ENCODE measurements at places on chromosomes 13 and 19.

DNA sequence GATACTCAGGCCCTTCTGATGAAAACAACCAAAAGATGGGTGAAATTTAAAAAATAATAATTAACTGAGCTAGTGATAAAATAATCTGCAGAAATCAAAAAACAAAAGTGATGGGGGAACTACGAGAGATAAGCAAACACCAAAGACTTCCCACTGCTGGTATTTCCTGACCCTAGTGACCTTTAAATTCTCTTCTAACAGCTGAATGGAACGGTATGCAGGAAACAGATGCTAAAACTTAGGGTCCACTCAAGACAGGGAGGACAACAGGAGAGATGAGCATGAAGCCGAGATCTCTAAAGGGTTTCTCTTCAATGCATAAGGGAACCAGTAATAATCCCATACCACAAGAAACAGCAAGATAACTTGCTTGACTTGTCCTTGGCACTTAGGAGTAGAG lies 50.8 kb downstream of the USP12 start:
- no peak for DNase-seq

- DNase-seq: no peak
Measured at GRCh38 chr19:2199861-2200623, 36.1 kb downstream of the PLEKHJ1 start.

DNA sequence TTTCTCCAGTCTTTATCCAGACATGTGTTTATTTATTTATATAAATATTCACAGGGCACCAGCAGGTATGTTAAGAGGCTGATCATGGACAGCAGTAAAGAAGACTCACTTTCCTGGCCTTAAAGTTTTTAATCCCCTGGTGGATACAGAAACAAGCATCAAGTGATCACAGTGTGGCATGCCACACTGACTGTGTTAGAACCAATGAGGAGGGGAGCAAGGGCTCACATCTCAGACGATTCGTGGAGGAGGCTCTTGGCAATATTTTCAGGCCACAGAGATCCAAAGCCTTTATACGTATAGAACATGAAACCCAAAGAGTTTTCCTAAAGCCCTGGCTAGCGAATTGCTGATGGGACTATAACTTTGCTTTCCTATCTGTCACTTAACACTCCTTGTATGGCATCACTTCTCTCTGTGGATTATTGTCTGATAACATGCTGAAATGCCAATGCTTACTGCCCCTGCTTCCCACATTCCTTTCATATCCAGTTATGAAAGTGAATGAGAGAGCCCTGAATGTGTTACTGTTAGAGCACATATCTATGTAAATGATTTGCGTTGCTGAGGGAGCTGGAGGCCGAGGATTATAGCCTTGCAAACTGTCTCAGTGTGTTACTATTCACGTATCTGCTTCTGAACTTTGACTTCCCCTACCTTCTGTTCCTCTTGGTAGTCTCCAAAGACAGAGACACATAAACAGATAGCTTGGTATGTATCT lies 37.6 kb downstream of the POLR1D start:
- peak; percentile 27 for DNase-seq

GRCh38 chr13:23348262-23349127 lies 85.0 kb downstream of the SACS start:
- DNase-seq: no peak

- DNase-seq: peak; percentile 63
Measured at GRCh38 chr19:19404879-19405860, at the start of gene GATAD2A. Gene GATAD2A (plus strand): TSS chr19:19405675. CDS start chr19:19465346, 59,671 bp downstream.

- DNase-seq: no peak
Measured at GRCh38 chr13:106503272-106503671, 32.2 kb downstream of the EFNB2 start.

DNA sequence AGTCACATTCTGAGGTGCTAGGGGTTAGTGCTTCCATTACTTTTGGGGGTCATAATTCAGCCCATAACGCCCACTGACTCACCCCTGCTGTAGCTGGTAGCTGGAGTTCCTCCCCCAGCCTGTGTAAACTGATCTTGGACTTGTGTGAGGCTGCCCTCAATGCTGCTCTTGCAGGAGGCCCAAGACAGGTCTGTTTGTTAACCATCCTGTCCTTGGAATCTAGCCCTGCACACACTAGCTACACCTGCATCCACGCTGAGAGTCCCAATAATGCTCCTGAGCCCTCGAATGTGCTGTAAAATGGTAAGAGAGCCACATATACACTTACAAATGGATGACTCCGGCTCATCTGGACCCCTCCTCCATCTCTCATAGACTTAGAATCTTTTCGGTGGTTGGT lies 9.6 kb downstream of the LRCH1 start:
- no peak for DNase-seq

GRCh38 chr13:76000131-76000530 lies 364.0 kb downstream of the LMO7 start:
- DNase-seq: no peak

- no peak for DNase-seq
Measured at GRCh38 chr19:5697022-5697889, 7.2 kb downstream of the RPL36 start.

DNA sequence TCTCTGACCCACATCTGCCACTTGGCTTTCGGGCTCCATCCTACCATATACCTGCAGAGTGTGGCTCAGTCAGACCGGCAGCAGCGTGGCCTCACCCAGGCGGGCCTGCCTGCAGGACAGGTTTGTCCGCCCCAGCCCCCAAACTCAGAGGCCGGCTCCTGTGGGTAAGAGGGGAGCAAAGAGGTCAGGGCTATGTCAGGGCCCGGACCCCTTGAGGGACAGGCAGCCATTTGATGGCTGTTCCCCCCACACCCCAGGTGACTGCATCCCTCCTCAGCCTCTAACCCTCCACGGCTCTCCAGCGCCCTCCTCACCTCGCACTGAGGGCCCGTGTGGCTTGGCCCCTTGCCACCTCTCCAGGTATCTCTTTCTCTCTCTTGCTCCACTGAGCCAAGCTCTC lies 12.3 kb upstream of the ZBTB32 start:
- DNase-seq: no peak

GRCh38 chr13:106709522-106709921 lies 141.6 kb upstream of the ARGLU1 start:
- DNase-seq: no peak

DNA sequence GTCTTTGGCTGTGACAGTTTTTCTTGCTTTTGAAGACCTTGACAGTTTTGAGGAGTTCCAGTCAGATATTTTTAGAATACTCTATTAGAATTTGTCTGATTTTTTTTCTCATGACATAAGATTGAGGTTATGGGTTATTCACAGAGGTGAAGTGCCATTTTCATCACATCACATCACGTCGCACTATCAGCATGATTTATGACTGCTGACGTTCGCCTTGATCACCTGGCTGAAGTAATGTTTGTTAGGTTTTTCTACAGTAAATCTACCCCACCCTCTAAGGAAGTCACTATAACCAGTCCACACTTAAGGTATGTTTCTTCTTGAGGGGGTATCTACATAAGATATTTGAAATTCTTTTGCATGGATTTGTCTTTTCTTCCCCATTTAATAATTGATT lies 169.7 kb downstream of the NDFIP2 start:
- DNase-seq: no peak

GRCh38 chr19:54209058-54209810 lies 8.6 kb downstream of the RPS9 start:
- no peak for DNase-seq

DNA sequence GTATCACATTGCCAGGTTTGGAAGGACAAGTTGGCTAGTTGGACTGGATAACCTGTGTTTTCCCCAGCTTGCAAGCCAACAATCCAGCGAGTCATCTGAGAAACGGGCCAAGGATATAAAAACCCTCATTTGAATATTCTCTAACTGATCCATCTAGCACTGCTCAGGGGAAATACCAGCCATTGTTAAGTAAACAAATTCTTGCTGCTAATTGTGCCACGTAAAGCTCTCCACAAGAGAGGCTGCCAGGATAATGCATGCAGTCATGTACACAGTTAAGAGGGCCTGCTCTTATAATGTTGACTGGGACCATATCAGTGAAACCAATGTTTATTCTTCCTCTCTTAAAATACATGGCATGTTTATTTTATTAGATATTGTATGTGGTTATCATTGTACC lies 663.2 kb upstream of the SGCG start:
- peak; percentile 78 for DNase-seq

GRCh38 chr19:53595510-53595867 lies 36.3 kb upstream of the DPRX start:
- no peak for DNase-seq

- DNase-seq: no peak
Measured at GRCh38 chr13:34857558-34858325, 84.3 kb upstream of the NBEA start.

- no peak for DNase-seq
Measured at GRCh38 chr13:101695870-101696516, 243.5 kb downstream of the ITGBL1 start.

GRCh38 chr19:3827306-3827705 lies 41.1 kb upstream of the MATK start:
- DNase-seq: no peak

GRCh38 chr13:50326811-50327210 lies 311.6 kb downstream of the KCNRG start:
- DNase-seq: no peak

DNA sequence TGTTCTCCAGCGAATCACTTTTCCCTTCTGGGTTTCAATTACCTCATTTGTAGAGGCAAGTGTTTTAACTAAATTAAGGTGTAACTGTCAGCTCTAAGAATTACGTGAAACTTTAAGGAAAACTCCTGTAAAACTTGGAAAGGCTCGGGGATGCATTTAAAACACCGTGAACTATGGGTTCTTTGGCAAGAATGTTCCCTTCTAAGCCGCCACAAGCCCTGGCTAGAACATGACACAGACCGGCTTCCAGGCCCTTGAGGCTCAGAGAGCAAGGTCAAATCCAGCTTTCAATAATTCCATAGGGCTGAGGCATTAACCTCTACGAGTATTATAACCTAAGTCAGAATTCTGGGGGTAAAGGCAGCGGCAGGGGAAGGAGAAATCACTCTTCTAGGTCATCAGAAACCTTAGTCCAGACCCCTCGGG lies 685 bp downstream of the VWA8 start:
- DNase-seq: no peak

DNA sequence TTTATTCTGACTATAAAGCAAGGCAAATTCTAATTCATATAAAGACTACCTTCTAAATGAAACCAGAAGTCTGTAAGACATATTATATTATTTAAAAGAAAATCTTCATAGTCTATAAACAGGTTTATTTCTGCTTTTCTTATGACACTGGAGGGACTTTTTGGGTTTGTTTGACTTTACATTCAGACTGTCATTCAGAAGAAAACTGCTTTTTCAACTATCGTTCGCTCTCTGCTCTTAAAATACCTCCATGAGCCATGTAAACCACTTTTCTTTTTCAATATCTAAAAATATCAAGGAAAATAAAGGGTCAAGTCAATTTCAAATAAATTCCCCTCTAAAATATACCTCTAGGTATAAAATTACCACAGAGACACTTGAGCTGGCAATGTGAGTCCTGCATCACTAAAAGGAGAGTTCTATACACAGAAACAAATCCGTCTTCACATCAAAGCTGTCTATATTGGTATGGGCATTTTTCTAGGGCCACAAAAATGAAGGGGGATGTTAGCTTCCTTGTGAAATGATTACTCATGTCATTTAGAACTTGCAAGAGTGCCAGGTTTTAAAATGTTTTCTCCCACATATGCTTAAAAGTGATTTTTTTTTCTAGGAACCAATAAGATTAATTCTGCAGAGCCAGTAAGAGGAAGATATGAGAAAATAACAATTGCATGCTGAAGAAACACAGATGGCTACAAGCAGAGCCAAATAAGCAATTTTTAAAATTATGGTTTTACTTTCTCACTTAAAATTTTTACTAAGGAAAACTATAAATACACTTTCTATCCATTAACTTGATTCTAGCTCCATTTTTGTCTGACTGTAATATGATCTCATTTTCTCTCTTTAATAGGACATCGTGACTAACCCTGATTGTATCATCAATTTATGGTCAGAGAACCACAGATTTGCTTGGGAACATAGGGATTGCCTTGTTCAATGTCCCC lies 181.8 kb downstream of the TBC1D4 start:
- no peak for DNase-seq
